ENCODE measurements at places on chromosomes 12 and 14.

DNA sequence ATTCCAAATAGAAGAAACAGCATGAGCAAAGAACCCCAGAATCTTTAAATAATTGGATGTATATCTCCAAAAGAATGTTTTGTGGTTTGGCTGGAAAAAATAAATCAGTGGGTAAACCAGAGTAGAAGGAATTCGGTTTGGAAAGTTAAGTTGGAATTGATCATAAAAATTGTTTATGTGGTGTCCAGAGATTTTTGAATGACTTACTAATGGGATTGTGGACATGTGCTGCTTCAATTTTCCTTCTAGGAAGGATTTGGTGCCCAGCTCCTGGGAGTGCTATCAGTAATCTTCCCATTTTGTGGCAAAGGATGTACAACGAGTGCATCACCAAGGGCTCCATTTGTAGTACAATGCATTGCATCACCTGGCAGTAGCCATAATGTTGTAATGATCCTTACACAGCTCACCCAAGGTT is 224.8 kb downstream of the SLC16A7 start:
- DNase-seq, result no peak

GRCh38 chr14:101126731-101127130 is 223.2 kb upstream of the RTL1 start:
- DNase-seq, result no peak

DNA sequence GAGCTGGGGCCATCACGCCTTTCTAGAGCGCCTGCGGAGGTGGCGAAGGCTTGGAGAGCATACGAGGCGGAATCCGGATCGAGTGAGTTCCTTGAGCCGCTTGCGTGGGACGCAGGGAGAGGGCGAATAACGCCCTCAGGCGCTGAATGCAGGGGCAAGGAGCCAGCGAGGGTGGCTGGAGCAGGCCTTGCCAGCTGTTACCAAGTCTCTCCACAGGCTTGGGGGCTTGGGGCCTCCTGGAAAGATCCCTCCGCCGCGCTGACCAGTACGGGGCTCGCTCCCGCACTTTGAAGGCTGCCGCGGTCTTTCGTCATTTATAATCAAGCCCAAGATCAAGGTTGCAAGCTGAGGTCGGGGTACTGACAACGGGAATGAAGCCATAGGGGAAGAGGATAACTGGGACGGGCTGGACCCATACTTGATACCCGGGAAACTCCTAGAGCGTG is 1.2 kb downstream of the FLRT2 start:
- no peak for DNase-seq

GRCh38 chr12:94109160-94109559 is 39.2 kb upstream of the PLXNC1 start:
- peak; percentile 81 for DNase-seq

DNA sequence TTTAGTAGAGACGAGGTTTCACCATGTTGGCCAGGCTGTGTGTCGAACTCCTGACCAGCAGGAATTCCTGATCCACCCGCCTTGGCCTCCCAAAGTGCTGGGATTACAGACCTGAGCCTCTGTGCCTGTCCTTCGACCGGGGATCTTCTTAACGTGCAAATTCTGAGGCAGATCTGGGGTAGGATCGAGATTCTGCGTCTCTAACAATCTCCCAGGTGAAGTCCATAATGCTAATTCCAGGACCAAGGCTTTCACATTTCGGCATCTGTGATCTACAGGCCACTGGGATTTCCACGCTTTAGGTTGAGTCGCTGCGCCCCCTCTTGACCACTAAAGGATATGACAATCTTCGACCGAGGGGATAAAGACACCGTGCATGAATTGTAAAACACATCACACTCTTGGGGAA is 24.8 kb downstream of the FOS start:
- DNase-seq, result peak; percentile 67

GRCh38 chr12:84636801-84637290 is 275.8 kb downstream of the SLC6A15 start:
- no peak for DNase-seq

GRCh38 chr12:132506328-132507160 is 16.6 kb downstream of the FBRSL1 start:
- peak; percentile 79 for DNase-seq

DNA sequence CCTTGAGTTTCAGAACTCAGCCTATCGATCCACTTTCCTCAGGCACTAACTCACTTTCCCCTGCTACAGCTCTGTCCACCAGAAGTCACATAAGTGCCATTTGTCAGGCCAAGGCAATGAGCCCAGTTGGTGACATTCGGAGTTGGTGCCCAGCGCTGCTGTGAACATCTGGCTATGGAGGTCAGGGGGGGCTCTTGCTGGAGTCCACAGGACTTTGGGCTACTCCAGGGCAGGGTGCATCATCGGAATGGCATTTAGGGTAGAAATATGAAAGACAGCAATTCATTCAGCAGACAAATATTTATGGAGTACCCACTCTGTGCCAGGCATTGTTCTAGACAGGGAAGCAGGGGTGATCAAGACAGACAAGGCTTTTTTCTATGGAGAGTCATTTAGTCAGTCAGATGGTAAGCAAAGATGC is 1.5 kb upstream of the PPP1CC start:
- no peak for DNase-seq

DNA sequence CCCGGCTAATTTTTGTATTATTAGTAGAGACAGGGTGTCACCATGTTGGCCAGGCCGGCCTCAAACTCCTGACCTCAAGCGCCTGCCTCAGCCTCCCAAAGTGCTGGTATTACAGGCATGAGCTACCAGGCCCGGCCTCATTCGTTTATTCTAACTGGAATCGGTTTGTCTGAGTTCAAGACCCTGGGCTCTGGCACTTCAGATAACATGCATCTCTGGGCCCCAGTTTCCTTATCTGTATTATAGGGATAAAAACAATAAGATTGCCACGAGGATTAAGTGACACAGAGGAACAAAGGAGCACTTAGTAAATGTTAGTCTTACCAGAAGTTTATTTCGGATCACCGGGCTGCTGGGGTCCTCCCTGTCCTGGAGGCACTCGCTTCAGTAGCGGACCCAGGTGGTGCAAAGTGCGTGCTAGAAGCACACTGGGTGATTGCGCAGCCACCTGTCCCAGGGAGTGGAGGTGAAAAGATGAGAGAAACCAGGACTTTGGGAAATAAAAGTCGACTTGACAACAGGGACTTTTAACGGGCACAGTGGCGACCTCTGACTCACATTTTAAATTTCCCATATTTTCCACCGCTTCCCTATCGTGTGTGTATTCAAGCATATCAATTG is 37.5 kb downstream of the ACACB start:
- no peak for DNase-seq

- no peak for DNase-seq
These were observed 7.1 kb upstream of the SMUG1 start for GRCh38 chr12:54195737-54196347.

GRCh38 chr12:10178821-10179220 is at the start of gene TMEM52B:
TMEM52B (plus strand) TSS chr12:10179032; CDS start chr12:10179575, 543 bp downstream.
- no peak for DNase-seq

GRCh38 chr12:75936515-75937440 is 94.8 kb downstream of the PHLDA1 start:
- DNase-seq, result no peak

GRCh38 chr12:120515496-120515895 is 13.5 kb downstream of the COQ5 start:
- DNase-seq, result no peak

DNA sequence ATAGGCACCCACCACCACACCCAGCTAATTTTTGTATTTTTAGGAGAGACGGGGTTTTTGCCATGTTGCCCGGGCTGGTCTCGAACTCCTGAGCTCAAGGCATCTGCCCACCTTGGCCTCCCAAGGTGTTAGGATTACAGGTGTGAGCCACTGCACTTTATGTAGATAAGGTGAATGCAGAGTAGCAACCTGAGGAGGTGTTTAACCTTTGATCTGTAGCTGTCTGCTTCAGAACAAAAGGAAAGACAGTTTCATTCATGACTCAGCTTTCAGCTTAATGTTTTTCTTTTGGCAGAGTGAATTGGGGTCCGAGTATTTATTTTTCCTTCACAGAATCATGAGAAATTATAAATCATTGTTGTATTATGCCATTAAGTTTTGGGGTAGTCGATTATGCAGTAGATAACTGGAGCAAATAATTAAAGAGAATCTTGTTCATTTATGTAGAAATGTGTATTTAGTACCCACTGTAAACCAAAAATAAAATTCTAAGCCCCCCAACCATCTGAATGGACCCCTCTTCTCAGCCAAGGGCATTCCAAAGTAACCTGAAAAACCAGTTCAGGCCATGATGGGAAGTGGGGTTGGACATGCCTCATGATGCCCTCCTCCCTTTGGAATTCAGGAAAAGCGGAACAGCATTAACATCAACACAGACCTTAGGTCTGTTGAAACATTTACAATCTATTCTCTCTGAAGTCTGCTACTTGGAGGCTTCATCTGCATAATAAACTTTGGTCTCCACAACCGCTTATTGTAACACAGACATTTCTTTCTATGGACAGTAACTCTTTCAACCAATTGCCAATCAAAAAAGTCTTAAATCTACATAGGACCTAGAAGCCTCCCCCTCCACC is 10.7 kb upstream of the STX2 start:
- no peak for DNase-seq

DNA sequence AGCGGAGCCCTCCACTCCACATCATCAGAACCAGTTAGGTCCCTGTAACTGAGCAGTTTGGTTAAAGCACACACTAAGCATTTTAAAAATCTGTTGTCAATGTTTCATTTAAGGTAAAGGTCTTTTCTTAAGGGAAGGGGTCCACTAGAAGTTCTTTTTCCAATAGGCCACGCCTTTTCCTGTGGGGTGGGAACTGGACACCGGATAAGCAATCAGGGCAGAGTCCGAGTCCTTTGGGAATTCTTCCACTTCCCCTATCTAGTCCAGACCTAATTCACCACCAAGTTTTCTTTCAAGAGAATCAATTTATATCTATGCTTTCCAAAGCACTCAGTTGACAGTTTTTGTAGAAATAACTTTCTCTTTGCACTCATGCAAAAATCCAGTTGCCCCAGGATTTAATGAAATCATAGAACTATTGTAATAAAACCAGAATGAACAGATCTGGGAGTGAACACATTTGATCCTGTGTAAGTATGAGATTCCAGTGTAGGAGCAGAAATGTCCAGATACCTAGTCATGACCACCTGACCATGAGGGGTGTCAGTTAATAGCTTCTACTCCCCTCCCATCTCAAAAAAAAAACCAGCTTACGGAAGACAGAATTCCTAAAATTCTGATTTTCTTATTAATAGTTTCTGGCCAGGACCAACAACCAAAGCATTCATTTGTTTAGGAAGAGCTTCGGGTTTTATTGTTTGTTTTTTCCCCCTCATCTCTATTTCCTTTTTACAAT is 11.7 kb downstream of the VPS37B start:
- peak; percentile 2 for DNase-seq

DNA sequence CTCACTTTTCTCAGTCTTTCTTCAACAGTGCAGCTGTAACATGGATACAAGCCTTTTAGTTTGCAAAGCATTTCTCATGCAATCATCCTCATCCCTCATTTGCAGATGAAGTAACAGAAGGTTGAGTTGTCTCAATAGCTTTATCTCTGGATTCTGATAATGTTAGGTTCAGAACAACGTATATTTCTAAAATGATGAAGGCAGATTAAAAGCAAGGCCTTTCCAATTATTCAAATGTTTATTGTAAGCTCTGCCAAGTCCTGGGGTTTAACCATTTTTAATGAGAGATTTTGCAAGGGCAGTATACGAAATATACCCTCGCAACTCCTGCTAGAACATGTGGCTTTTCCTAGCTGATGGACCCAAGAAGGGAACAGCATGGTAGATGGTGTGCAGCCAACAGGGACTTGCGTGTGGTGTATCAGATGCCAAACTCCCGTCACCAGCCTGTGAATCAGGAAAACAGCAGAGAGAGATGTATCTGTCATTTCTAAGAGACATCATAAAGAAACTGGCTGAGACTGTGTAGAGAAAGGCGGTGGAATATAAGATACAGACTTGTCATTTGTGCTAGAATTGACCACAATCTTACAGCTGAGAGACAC is 319.7 kb downstream of the MED13L start:
- no peak for DNase-seq

DNA sequence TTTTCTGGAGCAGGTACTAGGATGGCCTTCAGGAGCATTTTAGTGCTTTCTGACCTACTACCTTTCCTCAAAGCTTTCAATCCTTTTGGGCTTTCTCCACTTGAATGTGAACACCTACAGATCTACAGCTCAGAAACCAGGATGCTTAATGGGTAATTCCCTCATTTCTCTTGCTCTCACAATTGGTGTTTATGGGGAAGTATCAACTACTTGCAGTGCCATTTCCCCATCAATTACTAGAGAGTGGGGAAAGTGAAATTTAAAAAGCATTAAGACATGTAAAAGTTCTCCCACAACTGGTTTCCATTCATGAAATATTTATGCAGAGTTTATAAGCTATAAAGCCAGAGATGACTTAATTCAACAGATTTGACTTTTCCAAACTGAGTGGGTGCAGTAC is 2.1 kb upstream of the YY1 start:
- DNase-seq, result no peak

- no peak for DNase-seq
These were observed 12.7 kb upstream of the PRB2 start for GRCh38 chr12:11408096-11408495.

DNA sequence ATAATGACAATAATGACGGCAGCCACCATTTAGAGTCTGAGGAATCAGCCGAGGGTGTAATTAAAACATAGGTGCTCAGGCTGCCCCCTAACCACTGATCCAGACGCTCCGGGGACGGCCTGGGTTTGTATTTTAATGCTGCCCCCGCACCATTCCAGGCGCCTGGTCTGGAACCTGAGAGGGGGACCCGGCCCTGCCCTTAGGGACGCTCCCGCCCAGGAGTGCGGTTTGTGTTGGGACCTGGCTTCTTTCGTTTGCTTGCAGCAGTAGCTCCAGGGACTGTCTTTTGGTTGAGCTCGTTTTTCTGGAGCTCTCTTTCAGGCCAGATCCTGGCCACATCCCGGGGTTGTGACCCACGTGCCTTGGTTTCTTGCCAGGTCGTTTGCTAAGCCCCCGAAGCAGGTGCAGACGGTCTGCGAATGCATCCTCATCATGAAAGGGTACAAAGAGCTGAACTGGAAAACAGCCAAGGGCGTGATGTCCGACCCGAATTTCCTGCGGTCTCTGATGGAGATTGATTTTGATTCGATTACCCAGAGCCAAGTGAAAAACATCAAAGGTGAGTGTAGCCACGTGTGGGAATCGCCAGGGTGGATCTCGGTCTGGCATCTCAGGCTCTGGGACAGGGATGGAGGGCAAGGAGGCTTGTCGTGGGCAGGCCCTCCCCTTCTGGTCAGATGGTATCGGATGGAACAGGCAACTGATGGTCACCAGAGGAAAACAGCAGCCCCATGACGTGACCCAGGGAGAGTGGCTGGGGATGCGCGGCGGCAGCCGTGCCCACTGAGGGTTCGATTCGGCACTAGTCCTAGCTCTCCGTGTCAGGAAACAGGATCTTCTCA is 63.5 kb downstream of the CCDC92 start:
- DNase-seq, result no peak

Data from stimulated activated naive CD8-positive, alpha-beta T cell treated with anti-CD3 and anti-CD28 coated beads, Interleukin-15, Interleukin-2, amounts not matched to agents 100 U/mL and 50 U/mL, for 24 hours (primary cell).